H1 (cell line): ENCODE measurements at places on chromosomes 13 and 19. TPM values are rescaled to one million over a fixed set of nuclear protein-coding genes. Genes with fewer than 3 reads are reported as not detected.
A peak's percentile ranks its signal among the peaks of the same experiment; 100 is the strongest.

GRCh38 chr19:648305-648704 lies 8.6 kb downstream of the FGF22 start:
- no peak for DNase-seq

DNA sequence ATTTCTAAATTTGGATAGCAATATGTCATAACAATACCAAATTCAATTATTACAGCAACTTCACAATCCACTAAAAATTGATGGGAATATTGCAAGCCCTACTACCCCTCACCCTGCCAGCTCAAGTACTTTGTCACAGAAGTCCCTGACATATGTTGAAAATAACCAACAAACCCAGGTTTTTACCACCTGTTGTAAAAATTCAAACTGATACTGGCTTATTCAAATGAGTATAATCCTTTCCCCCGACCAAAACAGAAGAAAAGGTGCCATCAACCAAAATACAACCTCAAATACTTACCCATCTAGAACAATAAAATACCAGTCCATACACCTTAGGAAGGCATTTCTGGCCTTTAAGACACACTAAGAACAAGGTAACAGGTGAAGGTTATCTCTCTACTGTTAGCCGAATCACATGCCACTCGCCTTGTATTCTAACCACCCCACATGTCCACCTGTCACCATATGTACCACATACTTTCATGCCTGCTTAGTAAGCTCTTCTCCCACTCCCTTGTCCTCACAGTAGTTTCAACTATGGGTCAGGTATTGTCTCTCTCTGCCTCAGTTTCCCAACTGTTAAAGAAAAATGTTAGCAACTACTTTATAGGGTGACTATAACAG lies 53.1 kb downstream of the USP12 start:
- DNase-seq: no peak

- no peak for DNase-seq
Observed at GRCh38 chr19:7476777-7477494, 11.9 kb downstream of the PEX11G start.

GRCh38 chr13:40101708-40102359 lies 446.4 kb downstream of the COG6 start:
- no peak for DNase-seq

- DNase-seq: no peak
Observed at GRCh38 chr13:79648191-79648590, 167.2 kb downstream of the NDFIP2 start.

DNA sequence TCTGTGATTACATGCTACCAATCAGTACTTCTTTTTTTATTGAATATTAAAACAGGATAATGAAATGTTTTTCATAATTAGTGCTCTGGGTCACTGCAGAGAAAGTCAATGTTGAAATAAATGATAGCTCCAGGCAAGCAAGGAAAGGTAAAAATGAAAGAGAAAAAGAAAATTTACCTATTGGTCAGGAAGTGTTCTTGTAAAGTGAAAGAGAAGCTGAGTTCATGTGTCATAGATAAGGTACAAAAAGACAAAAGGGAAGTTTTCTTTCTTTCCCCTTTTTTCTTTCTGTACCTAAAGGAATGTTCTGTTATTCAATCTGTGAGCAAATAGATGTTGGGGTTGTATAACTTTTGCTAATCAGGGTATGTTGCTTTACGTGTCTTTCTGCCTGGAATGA lies 197.0 kb downstream of the PCDH9 start:
- DNase-seq: no peak

GRCh38 chr13:44801990-44802389 lies 187.3 kb downstream of the NUFIP1 start:
- no peak for DNase-seq

DNA sequence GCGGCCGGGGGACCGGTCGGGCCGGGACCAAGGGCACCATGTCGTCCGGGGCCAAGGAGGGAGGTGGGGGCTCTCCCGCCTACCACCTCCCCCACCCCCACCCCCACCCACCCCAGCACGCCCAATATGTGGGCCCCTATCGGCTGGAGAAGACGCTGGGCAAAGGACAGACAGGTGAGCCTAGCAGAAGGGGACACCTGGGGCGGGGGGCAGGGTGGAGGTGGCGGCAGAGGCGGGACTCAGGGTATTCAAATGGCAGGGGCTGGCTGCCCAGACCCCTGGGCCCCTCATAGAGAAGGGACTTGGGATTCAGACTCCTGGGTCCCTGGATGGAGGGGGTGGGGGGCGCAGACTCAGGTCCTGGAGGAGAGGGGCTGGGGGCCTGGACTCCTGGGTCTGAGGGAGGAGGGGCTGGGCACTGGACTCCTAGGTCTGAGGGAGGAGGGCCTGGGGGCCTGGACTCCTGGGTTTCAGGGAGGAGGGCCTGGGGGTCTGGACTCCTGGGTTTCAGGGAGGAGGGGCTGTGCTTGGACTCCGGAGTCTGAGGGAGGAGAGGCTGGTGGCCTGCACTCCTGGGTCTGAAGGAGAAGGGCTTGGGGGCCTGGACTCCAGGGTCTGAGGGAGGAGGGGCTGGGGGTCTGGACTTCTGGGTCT lies 735 bp downstream of the BRSK1 start:
- DNase-seq: no peak

- DNase-seq: no peak
Observed at GRCh38 chr13:113952983-113953520, 20.8 kb downstream of the C13orf46 start.

DNA sequence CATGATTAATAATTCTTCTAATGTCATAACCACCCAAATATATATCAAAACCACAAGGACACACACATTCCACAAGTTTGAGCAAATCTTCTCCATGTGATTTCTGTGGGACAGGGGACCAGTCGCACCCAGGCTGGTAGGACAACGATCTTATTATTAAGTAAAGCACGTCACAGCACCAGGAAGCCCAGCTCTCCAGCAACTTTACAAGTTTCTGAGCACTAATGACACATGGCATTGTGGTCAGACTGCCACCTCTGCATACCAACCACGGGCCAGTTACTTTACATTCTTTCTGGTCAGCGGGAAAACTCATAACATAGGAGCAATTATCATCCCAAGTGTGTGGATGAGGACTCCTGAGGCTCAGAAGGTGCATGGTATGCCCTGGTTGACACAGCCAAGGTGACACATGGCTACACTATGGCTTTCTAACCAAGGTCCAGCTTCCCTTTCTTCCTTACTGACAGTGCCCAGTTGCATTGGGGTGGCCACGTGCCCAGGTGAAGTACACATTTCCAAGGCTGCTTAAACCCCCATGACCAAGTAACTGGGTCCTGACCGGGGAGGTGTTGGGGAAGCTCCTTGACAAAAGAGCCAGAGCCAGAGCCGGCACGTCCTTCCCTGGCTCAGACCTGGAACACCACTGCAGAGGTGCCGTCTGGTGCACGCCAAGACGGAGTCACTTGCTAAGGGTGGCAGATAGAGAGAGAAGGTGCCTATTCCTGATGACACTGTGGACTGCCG lies 27.4 kb downstream of the LATS2 start:
- no peak for DNase-seq

DNA sequence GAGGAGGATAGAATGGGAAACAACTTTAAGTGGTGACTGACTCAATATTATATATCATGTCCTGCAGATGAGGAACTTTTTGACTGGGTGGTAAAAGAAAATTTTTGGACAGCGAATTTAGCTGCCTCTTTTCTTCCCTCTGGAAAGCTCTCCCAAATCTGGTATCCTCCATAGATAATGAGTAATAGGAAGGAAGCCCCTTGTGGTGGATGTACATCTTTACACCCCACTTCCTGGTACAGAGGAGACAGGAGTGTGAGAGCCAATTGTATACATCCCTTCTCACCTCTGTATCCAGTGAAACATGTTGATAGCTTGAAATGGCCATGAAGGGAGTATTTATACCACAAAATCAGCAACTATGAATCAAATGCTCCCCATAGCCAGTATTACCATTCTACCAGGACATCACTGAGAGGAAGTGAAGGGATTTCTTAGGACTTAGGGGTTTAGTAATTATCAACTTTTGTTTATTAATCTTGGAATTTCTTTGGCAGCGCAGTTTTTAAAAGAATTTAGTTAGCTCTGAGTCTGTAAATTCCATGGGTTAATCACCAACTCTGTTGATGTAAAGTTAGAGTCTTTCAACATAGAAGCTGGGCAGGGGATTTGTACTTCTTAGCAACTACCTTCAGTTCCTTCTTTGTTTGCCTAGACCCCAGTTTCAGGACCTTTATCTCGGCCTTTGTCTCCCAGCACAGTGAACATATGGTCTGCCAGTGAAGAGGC lies 17.0 kb upstream of the TDRD3 start:
- no peak for DNase-seq

GRCh38 chr19:45443462-45444317 lies 20.0 kb upstream of the ERCC1 start:
- DNase-seq: peak; percentile 76

GRCh38 chr19:7159105-7159933 lies 89.8 kb downstream of the ZNF557 start:
- DNase-seq: no peak

ZNF383 gene
- total RNA-seq: 3.7 and 3.9 TPM in 2 replicates

IL17D gene
- 0.56 and 0.84 TPM in 2 replicates for total RNA-seq

ZNF486 gene
- 21.3 and 23.4 TPM in 2 replicates for total RNA-seq

NAPSA gene
- 0.71 and 1.1 TPM in 2 replicates for total RNA-seq

BCAM gene
- 81.4 and 83.0 TPM in 2 replicates for total RNA-seq
